ENCODE measurements at places on chromosomes 6 and 20. TPM values are rescaled to one million over a fixed set of nuclear protein-coding genes. Genes with fewer than 3 reads are reported as not detected.

Gene NAA20
- 34.0 TPM for total RNA-seq

Gene SEL1L2
- not detected for total RNA-seq

- H3K27ac ChIP-seq, result no peak overlapping the region
- H3K36me3 ChIP-seq, result no peaks in the 10 kb centered on the region
Observed at GRCh38 chr20:33176101-33176500, 8.1 kb downstream of the BPIFA2 start.

- H3K4me1 ChIP-seq, result no peaks in the 10 kb centered on the region
- no peaks in the 10 kb centered on the region for H3K27me3 ChIP-seq
- DNase-seq, result no peak
- no peak overlapping the region for H3K27ac ChIP-seq
- H3K36me3 ChIP-seq, result no peaks in the 10 kb centered on the region
- H3K4me3 ChIP-seq, result no peak overlapping the region
Observed at GRCh38 chr20:1629321-1629720, 9.5 kb upstream of the SIRPB1 start.

DNA sequence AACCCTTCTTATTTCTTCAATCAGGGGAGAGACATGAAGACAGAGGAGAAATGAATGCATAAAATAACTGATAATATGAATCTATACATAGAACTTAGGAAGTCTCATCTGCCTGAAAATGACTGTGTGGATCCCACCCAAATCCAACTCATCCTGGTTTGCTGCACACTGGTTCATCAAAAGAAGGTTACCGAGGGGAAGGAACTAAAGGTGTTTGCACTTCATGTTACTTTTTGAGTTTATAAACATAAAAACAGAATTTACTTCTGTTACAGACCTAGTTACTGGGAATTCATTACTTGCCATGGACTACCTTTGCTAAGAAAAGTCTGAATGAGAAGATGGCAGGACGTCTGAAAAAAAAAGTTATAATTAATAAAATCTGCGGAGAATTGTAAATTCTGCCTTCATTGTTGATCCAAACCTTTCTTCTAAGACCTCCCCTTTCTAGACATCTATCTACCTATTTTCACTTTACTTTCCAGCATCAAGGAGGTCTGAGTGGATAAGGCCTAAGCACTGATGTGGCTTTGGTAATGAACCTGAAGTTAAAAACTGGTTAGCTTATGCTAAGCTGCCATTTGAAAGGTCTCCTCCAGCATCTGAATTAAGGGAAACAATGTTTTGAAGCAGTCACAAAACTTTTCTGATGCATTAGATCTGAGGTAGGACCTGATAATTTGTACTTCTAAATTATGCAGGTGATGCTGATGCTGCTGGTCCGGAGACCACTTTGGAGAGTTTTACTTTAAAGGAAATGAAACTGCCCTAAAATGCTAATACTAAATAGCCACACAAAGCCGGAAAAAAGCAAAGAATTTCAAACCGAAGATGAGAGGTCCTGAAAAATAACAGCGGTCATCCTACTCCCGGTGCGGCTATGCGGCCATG lies 84.0 kb downstream of the HFE start:
- no peaks in the 10 kb centered on the region for H3K36me3 ChIP-seq
- H3K4me3 ChIP-seq, result peak overlapping the region; percentile 64
- no peaks in the 10 kb centered on the region for H3K27me3 ChIP-seq
- H3K4me1 ChIP-seq, result peaks cover 5% of the 10 kb centered on the region
- peak overlapping the region; percentile 89 for H3K27ac ChIP-seq

Gene SLC4A11
- total RNA-seq, result 0.12 TPM

- peak within 1 kb of the TSS; percentile 29 for H3K4me3 ChIP-seq
- peak; percentile 44 for DNase-seq
- no peaks in the 10 kb centered on the region for H3K36me3 ChIP-seq
- no peaks in the 10 kb centered on the region for H3K27me3 ChIP-seq
- H3K27ac ChIP-seq, result peak within 1 kb of the TSS; percentile 53
- H3K4me1 ChIP-seq, result no peaks in the 10 kb centered on the region
Observed at GRCh38 chr20:49567421-49568277, at the start of gene PTGIS. Gene PTGIS, minus strand, starts transcription at chr20:49568137. Its CDS starts 21 bp downstream, at chr20:49568116.

Gene FBXO30
- total RNA-seq, result 2.9 TPM

- DNase-seq, result no peak
- no peaks in the 10 kb centered on the region for H3K27me3 ChIP-seq
- no peaks in the 10 kb centered on the region for H3K36me3 ChIP-seq
Observed at GRCh38 chr6:124393536-124393935, 568.7 kb upstream of the RNF217 start.

GRCh38 chr6:154579046-154579445 lies 68.6 kb upstream of the CNKSR3 start:
- no peak overlapping the region for H3K4me3 ChIP-seq
- no peak overlapping the region for H3K27ac ChIP-seq
- no peaks in the 10 kb centered on the region for H3K4me1 ChIP-seq
- H3K27me3 ChIP-seq, result no peaks in the 10 kb centered on the region
- no peaks in the 10 kb centered on the region for H3K36me3 ChIP-seq
- DNase-seq, result no peak

GRCh38 chr20:62795023-62795761 lies 1.1 kb upstream of the MRGBP start:
- no peaks in the 10 kb centered on the region for H3K27me3 ChIP-seq
- peak overlapping the region; percentile 88 for H3K4me3 ChIP-seq
- peak; percentile 66 for DNase-seq
- H3K27ac ChIP-seq, result peak overlapping the region; percentile 94

GRCh38 chr6:116557893-116558292 lies 4.3 kb downstream of the CALHM4 start:
- DNase-seq, result no peak
- H3K4me1 ChIP-seq, result peaks cover 11% of the 10 kb centered on the region
- no peaks in the 10 kb centered on the region for H3K36me3 ChIP-seq
- no peaks in the 10 kb centered on the region for H3K27me3 ChIP-seq

All from right lobe of liver (tissue), 6 donors.